ENCODE measurements at places on chromosomes 1 and 21.

DNA sequence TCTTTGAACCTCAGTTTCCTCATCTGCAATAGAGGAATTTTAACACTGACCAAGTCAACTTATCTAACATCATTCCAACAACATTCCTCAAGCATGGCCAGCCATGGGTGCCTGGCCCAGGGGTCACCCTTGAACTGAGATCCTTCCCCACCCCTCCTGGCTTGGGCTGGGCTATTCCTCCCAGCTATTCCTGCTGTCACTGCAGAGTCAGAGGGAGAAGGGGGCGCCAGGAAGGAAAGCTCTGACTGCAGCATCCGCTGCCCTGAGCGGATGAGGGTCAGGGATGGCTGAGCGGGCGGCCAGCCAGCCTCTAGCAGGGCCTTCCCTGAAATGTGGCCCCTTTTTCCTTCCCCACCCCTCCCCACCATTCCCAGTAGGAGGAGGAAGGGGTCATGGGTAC is 3.1 kb downstream of the TINAGL1 start:
- DNase-seq, result no peak

GRCh38 chr1:195195423-195196057 is 1412.7 kb downstream of the KCNT2 start:
- no peak for DNase-seq

DNA sequence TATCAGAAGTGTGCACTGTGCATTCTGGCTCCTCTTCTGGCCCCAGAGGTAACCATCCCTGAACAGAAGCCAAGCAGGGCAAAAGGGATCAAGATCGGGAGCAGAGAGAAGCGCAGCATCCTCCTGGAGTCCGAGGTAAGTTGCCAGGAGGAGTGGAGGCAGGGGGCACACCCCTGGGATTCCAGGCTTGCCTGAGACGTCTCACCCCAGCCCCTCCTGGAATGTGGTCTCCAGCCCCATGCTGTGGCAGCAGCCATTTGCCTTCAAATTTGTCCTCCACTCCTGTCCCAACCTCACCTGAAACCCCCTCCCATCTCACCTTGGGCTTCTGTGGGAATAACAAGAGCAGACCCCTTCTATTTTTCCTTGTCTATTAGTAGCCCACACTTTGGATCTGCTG is 10.1 kb downstream of the LRRC71 start:
- no peak for DNase-seq

DNA sequence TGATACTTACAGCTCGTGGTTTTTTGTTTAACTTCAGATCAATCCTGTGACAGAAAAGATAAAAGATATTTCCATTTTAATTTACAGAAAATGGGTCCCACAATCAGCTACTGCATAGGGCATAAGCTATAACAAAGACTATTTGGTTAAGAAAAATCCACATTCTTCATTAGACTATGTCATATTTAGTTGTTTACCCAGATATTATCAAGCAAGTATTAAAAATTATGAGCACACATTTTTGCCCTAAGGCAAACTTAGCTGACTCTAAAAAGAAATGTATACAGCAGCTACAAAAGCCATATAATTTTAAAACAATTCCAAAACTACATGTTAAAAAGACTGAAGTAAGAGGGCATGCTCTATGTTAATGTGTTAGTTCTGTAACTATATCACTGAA is 18.7 kb downstream of the MEAF6 start:
- no peak for DNase-seq

GRCh38 chr1:36414384-36414783 is 16.7 kb upstream of the LSM10 start:
- no peak for DNase-seq

GRCh38 chr1:152904688-152905440 is 3.5 kb upstream of the IVL start:
- no peak for DNase-seq

GRCh38 chr1:187474336-187474735 is 645.6 kb downstream of the PLA2G4A start:
- DNase-seq, result no peak

DNA sequence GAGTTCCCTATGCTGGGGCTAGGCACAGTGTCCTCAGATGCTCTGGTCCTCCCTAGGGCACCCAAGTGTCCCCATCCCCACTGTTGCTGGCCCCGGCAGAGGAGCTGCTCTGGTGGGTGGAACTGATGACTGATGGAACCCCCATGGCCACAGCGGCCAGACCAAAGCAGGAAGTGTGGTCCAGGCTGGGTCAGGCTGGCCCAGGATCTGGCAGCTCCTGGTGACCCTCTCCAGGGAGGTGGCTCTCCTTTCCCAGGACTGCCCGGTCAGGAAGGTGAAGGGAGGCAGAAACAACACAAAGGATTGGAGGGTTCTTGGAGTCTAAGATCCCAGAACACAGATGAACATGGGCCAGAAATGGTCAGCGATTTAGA is 1.1 kb downstream of the NKAIN1 start:
- DNase-seq, result no peak

GRCh38 chr1:110829955-110830553 is 42.9 kb upstream of the CD53 start:
- DNase-seq, result no peak

- DNase-seq, result no peak
Measured at GRCh38 chr1:197464044-197464443, 196.0 kb downstream of the CRB1 start.

GRCh38 chr1:31485166-31485565 is 72.2 kb downstream of the SERINC2 start:
- no peak for DNase-seq

GRCh38 chr1:202282596-202283283 is 59.0 kb downstream of the UBE2T start:
- no peak for DNase-seq

DNA sequence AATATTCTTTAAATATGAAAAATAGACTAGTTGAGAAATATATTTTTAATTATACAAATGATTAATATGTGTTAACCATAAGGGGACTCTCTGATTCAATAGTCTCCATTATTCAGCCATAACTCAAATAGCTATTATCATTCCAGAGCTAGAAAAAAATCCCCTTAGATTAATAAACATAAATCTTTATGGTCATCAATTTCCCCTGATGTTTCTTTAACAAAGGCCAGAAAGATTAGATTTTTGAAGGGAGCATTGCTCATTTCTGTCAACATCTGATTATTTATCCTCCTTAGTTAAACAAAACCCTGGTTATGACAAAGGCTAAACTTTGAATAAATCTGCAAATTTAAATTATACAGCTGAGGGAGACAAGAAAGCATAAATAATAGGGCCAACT is 215.7 kb downstream of the PLA2G4A start:
- DNase-seq, result no peak

GRCh38 chr1:9859281-9860014 is 35.7 kb upstream of the CLSTN1 start:
- DNase-seq, result no peak

DNA sequence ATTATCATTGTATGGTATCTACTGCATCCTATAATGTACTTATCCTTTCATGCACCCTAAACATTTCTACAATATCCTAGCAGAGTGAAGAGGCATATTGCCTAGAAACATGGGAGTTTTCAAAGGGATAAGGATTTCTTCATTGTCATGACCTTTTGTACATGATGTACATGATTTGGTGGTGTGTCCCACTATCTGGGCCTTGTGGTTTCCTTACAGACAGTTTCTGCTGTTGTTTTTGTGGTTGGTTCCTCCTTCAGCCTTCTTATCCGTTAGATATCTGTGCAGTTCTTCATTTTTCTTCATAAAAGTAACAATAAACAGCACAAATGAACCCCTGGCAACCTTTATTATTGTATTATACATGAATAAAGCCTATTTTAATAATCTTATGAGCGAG is 70.4 kb upstream of the BACH1 start:
- DNase-seq, result no peak

- DNase-seq, result no peak
Measured at GRCh38 chr21:29470397-29470796, 171.7 kb downstream of the BACH1 start.

- no peak for DNase-seq
Measured at GRCh38 chr1:231983588-231984193, 357.1 kb downstream of the DISC1 start.

- no peak for DNase-seq
Measured at GRCh38 chr1:21693732-21694131, 24.6 kb upstream of the RAP1GAP start.

DNA sequence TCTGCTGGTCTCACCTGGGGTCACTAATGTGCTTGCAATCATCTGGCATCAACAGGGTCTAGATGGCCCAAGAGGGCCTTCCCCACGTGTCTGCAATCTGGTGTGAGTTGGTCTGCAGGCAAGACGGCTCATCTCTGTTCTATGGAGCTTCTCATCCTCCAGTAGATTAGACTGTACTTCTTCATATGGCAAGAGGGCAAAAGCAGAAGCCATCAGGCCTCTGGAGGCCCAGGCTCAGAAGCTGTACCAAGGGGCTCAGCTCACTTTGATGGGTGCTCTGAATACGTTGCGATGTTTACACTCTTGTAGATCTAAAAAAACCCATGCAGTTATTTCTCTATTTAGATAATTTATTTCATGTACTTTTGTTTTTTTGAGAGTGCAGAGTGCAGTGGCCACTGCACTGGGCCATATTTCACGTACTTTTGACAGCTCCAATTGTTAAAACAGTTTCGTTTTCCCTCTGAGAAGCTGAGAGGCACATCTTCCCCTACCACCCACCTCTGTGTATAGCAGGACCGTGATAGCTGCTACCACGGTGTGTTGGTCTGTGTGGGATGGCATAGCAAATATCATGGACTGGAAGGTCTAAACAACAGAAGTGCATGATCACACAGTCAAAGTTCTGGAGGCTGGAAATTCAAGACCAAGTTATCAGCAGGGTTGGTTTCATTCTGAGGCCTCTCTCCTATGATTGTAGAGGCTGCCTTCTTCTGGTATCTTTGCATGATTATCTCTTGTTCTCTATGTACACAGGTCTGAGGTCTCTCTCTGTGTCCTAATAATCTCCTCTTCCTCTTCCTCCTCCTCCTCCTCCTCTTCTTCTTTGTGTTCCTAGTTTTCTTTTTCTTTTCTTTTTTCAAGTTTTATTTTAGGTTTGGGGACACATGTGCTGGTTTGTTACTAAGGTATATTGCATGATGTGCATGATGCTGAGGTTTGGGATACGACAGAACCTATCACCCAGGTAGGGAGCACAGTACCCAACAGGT is 17.0 kb downstream of the CITED4 start:
- DNase-seq, result no peak

- DNase-seq, result no peak
Measured at GRCh38 chr1:209707308-209707707, 2.7 kb downstream of the HSD11B1 start.

DNA sequence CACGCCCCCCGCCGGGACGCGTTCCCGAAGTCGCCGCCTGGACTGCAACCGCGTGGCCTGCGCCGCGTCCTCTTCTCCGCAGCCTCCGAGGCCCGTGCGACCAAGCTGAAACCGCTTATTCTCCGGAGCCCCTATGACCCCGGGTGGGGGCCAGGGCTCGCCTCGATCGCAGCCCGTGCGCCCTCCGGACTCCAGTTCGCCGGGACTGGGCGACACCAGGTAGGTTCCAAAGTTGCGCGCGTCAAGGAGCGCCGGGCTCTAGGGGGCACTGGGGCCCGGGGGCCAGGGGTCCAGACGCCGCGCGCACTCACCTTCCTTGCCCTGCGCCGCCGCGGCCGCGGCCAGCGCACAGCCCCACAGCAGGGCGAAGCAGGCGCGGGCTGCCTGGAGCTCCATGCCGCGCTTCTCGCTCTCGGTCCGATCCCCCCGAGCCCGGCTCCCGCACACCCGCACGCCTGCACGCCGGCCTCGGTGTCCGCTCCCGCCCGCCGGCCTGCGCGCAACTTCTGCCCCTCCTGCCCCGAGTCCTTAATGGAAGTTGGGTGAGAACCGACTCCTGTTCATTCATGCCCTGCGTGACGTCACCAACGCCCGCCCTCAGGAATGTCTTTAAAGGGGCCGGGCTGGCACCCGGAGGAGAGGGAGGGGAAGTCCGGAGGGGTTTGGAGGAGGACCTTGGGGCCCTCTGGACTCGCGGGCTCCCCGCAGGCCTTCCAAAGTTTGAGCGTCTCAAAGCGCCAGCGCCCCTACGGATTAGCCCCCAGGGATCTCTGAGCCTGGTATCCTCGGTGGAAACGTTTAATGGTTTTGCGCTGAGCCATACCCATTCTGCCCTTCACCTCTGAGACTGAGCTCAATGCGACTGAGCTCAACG is at the start of gene EPHA2:
Gene EPHA2, minus strand, starts transcription at position 533 of the 874 bp plus-strand sequence. Its CDS starts 137 bp downstream, at position 396.
- peak; percentile 49 for DNase-seq

GRCh38 chr1:40723196-40723955 is 31.9 kb downstream of the NFYC start:
- DNase-seq, result no peak

- no peak for DNase-seq
Measured at GRCh38 chr1:184035719-184036516, 1.6 kb downstream of the COLGALT2 start.

GRCh38 chr1:18322368-18323032 is 158.2 kb upstream of the KLHDC7A start:
- no peak for DNase-seq

DNA sequence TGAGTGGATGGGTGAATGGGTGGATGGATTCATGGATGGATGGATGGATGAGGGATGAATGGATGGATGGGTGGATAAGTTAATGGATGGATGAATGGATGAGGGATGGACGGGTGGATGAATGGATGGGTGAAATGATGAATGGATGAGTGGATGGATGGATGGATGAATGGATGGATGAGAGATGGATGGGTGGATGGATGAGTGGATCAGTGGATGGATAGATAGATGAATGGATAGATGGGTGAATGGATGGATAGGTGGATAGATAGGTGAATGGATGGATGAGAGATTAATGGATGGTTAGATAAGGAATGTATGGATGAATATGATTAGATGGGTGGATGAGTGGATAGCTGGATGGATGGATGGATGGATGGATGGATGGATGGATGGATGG is 313.5 kb downstream of the NPHP4 start:
- DNase-seq, result no peak

DNA sequence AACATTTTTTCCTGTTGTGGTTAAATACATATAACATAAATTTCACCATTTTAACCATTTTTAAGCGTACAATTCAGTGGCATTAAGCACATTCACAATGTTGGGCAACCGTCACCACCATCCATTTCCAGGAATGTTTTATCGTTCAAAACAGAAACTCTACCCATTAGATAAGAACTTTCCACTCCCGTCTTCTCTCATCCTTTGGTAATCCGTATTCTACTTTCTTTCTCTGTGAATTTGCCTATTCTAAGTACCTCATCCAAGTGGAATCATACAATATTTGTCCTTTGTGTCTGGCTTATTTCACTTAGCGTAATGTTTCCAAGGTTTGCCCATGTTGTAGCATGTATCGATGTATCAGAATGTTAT is 336.0 kb downstream of the RRAGC start:
- DNase-seq, result no peak

DNA sequence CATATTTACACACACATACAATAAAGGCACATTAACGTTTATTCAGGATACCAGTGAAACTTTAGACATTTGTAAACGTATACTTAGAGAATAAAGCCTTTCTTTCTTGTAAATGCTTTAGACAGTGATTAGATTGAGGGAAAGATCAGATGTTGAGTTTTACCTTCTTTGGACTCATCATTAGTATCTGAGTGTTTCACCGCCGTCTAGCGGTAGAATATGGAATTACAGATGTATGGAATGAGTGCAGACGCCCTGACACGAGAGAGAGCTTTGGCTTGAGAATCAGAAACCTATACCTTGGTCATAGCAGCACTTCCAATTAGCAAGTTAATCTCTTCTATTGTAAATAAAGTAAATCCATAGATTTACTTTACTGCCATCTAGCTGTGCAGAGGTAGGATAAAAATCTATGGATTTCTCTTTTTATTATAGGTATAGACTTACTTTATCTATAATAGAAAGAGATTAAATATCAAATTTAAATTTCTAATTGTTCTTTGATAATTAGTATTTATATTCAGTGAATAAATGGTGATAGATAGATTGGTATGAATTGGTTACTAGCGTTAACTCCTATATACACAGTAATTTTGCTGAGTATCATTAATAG is 12.6 kb downstream of the FLG2 start:
- no peak for DNase-seq

All from amygdala (tissue), 56 donors.